ENCODE measurements at places on chromosomes 5 and 9.

DNA sequence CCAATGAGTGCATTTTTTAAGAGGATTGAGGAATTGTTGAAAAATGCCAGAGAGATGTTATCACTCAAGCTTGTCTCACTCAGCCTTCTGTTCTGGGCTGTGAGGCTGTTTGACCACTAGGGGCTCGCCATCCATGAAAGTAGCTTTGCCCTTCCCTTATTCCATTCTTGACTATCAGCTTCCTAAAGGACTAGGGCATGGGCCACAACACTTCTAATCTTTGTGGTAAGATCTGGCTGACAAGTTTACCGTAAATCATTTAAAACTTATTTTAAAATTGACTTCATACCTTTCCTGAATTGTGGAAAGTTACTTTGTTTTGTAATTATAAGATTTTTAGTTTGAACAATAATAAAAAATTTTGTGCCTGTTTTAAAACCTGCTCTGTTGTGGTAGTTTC lies 49.5 kb downstream of the TJP2 start:
- DNase-seq, result no peak

GRCh38 chr5:92126182-92126581 lies 743.1 kb upstream of the ARRDC3 start:
- DNase-seq, result no peak

DNA sequence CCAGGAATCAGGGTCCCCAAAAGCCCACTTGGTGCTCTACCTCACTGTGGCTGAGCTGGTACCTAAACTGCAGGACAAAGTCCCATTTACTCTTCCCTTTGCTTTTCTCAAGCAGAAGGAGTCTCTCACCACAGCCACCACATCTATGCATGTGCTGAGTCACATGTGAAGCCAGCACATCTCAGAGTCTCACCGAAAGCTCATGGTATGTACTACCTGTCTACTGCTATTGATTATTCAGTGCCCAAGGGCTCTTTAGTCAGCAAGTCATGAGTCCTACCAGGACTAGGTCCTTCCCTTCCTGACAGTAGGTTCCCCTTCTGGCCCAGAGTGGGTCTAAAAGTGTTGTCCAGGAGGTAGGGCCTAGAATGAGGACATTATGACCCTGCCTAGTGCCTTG lies 130.7 kb upstream of the NTRK2 start:
- no peak for DNase-seq

- no peak for DNase-seq
Measured at GRCh38 chr5:145463634-145464033, 371.5 kb downstream of the PRELID2 start.
